Smooth muscle cell of the brain vasculature (primary cell): ENCODE measurements at places on chromosomes 3 and 15.

DNA sequence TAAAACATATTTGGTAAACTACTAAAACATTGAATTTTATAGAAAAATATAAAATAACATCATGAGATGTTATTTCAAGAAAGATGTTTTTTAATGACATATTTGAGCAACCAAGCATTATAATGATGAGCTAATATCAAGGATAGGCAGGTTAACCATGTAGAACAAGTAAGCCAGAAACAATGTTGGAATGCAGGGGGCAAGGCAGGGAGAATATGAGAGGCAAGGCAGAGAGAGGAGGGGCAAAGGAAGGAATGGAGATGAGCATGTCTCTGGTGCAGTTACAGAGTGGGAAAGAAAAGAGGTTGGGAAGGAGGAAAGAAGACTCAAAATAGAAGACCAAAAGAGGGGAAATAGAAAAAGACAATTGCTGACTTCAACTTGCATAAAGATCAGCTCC lies 390.4 kb downstream of the MCTP2 start:
- no peak for DNase-seq

DNA sequence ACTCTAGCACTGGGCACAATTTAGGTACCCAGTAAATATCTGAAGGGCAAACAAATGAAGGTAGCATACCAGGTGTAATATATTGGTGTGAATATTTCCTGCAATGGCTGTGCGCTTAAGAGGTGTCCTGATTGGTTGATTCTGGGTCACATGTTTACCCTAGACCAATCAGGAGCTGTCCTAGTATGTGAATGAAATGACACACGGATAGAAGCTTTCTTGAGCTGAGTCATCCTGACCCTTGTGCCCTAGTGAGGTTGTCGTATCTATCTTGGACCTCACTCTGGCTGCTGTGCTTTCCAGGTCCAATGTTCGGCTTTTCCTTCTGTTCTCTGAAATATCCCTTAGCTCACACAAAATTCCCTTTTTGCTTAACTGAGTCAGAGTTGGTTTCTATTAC lies 58.1 kb upstream of the FOXP1 start:
- DNase-seq: no peak

GRCh38 chr3:26668171-26668570 lies 45.6 kb downstream of the LRRC3B start:
- DNase-seq: no peak

- no peak for DNase-seq
These were observed 104.5 kb downstream of the ZMAT3 start for GRCh38 chr3:178967177-178967532.

DNA sequence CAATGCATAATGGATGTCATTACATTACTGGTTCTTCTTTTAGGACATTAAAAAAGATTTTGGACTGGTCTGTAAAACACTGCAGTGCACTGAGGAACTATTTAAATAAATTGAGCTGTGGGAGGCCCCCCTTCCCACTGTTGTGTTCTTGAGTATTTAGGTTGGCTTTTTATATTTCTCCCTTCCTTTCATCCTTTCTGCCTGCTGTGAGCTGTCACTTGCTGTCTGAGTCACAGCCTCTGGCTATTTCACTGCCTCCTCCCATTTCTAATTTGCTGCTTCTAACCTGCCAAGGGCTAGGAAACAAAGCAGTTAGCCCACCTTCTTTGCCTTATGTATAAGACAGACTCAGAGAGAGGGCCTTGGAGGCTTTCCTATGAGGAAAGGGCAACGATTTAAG lies 89.0 kb upstream of the FNDC3B start:
- DNase-seq: no peak

GRCh38 chr3:168396861-168397260 lies 301.1 kb upstream of the GOLIM4 start:
- no peak for DNase-seq

DNA sequence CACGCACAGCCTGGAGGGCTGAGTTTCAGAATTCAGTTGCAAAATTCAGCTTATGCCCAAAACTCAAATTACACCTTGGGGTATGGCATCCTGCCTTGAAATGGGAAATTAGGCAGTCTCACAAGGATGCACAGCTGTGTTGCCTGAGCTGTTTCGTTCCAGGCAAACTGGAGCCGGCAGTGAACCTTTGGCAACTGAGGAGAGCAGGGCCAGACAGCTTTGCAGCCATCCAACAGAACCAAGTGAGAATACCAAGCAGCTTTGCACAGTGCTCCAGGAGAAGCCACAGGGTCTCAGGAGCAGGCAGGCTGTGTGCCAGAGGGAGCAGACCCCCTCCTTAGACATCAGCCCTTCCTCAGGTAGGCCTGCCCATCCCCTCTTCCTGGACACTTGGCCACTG lies 32.5 kb upstream of the BFSP2 start:
- DNase-seq: no peak
